Uterus (tissue), 4 donors: ENCODE measurements at places on chromosomes 4 and X. TPM values are rescaled to one million over a fixed set of nuclear protein-coding genes. Genes with fewer than 3 reads are reported as not detected.

DNA sequence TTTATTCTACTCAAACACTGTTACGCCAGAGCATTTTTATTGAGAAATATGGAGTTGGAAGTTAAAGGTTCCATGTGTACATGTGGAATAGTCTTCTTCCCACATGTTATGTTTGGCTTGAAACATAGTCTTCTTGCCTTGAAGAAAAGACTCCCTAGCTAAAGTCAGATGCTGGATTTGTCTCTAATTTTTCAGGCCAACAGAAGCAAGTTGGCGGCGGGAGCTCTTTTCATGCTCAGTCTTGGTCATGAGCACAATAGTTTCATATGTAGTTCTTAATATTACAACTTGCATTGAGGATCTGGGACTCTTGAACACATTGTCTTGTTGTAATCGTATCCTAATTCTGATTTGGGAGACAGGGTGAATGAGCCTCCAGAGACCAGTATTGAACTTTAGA lies 19.4 kb downstream of the SEPTIN11 start:
- no peaks in the 10 kb centered on the region for H3K4me1 ChIP-seq
- H3K4me3 ChIP-seq: no peak overlapping the region

DNA sequence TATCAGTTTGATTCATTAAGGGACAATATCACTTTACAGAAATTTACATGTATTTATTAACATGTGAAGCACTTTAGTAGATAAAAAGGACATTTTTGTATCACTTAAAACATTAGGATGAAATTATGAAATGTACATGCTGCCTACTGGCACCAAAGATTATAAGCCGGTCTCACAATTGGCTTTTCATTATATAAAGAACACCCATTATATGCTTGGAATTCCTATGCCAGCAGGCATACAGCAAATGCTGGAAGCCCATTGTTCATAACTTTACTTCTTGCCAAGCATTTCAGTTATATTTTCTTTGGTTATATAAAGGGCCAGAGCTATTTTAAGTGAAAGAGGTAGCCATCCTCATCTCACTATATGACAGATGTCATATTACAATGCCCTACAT lies 145.9 kb downstream of the DMD start:
- H3K36me3 ChIP-seq: no peaks in the 10 kb centered on the region
- no peaks in the 10 kb centered on the region for H3K4me1 ChIP-seq
- H3K27me3 ChIP-seq: no peaks in the 10 kb centered on the region
- H3K4me3 ChIP-seq: no peak overlapping the region
- H3K27ac ChIP-seq: no peak overlapping the region

GRCh38 chr4:176084769-176085168 lies 19.1 kb downstream of the WDR17 start:
- no peak overlapping the region for H3K27ac ChIP-seq
- no peaks in the 10 kb centered on the region for H3K4me1 ChIP-seq
- DNase-seq: no peak
- H3K36me3 ChIP-seq: no peaks in the 10 kb centered on the region

GRCh38 chrX:114999906-115000305 lies 17.5 kb downstream of the IL13RA2 start:
- no peaks in the 10 kb centered on the region for H3K27me3 ChIP-seq
- no peaks in the 10 kb centered on the region for H3K4me1 ChIP-seq
- no peak overlapping the region for H3K27ac ChIP-seq
- H3K36me3 ChIP-seq: no peaks in the 10 kb centered on the region

- H3K4me1 ChIP-seq: no peaks in the 10 kb centered on the region
- H3K36me3 ChIP-seq: no peaks in the 10 kb centered on the region
- H3K4me3 ChIP-seq: no peak overlapping the region
Measured at GRCh38 chrX:47596256-47596655, 14.0 kb downstream of the TIMP1 start.

DNA sequence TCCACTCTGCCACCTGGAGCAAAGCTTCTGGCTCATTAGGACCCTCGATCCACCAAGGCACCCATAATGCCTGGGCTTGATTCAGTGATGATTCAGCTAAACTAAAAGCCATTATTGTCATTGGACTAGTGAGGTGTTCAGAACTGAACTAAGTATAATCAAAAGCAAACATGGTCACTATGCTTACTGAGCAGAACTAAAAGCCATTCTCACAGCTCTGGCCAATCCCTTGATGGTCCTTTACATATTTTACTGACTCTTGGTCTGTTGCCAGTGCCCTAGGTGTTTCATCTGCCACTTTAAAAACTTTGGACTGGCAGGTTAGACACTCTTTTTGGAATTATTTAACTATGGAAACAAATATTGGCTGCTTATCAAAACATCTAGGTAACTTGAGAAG lies 703.5 kb downstream of the FAT4 start:
- DNase-seq: no peak
- no peak overlapping the region for H3K27ac ChIP-seq
- H3K36me3 ChIP-seq: no peaks in the 10 kb centered on the region
- H3K4me3 ChIP-seq: no peak overlapping the region
- H3K27me3 ChIP-seq: no peaks in the 10 kb centered on the region

DNA sequence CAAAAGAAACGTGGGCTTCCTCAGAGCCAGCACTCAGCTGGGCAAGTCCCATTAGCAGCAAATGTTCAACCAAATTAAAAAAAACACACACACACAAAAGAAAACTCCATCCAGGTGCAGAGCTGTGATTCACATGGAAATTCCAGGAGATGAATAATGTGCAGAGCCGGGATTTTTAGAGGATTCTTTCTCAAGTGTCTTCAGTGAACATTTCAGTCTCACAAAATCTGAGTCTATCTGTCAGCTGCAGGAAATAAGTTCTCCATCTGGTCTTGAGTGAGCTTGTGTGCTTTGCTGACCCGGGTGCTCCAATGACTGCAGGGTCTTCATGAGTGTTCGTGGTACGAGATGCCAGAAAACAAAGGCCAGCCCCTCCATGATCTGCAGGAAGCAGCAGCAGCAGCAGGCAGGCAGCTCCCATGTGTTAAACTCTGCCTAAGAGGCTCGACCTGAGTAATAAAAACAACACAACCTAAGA lies 44.3 kb downstream of the RASGEF1B start:
- H3K27ac ChIP-seq: no peak overlapping the region
- no peak overlapping the region for H3K4me3 ChIP-seq
- no peaks in the 10 kb centered on the region for H3K27me3 ChIP-seq
- DNase-seq: no peak
- no peaks in the 10 kb centered on the region for H3K4me1 ChIP-seq

DNA sequence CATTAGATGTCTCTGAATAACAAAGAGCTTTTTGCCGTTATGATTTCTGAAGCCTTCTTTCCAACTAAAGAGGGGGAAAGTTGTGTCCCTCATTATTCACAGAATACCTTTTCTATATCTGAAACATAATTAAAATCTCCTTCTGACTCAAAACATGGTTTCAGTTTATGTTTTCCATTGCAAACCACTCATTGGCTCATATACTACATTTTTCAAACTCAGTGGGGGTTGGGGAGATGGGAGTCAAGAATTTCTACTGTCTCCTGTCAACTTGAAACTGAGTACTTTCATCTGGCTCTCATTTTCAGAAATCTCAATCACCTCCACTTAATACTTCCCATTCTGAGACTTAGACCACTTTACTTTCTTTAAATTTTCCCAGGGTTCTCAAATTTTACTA lies 1839.5 kb upstream of the PCDH10 start:
- no peaks in the 10 kb centered on the region for H3K27me3 ChIP-seq
- H3K4me3 ChIP-seq: no peak overlapping the region
- no peak for DNase-seq

DNA sequence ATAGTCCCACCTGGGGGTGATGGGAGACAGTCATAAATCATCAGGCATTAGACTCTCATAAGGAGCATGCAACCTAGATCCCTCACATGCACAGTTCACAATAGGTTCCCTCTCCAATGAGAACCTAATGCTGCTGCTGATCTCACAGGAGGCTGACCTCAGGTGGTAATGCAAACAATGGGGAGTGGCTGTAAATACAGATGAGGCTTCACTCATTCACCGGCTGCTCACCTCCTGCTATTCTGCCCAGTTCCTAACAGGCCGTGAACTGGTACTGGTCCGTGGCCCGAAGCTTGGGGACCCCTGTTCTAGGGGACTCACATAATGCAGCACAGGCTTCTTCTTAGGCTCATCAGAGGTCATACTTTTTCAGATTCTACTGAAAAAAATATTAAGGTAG lies 625.9 kb upstream of the AGA start:
- no peaks in the 10 kb centered on the region for H3K27me3 ChIP-seq
- H3K4me3 ChIP-seq: no peak overlapping the region
- no peaks in the 10 kb centered on the region for H3K36me3 ChIP-seq
- H3K27ac ChIP-seq: no peak overlapping the region
- no peak for DNase-seq

DNA sequence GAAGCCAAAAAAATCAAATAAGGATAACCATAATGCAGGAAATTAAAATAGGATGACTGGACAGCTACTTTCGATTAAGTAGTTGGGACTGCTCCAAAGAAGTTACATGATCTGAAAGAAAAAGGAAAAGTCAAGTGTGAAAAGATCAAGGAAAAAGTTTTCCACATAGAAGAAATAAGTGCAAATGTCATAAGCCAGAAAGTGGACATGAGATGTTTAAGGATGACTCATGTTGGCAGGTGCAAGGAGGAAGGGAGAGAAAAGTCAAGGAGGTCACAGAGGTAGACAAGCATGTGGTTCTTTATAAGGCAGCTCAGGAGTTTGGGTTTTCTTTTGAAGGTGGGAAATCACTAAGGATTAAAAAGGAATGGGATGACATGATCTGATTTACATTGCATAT lies 89.8 kb upstream of the GPRIN3 start:
- no peaks in the 10 kb centered on the region for H3K27me3 ChIP-seq
- no peak overlapping the region for H3K27ac ChIP-seq
- no peaks in the 10 kb centered on the region for H3K36me3 ChIP-seq
- DNase-seq: no peak
- H3K4me3 ChIP-seq: no peak overlapping the region

DNA sequence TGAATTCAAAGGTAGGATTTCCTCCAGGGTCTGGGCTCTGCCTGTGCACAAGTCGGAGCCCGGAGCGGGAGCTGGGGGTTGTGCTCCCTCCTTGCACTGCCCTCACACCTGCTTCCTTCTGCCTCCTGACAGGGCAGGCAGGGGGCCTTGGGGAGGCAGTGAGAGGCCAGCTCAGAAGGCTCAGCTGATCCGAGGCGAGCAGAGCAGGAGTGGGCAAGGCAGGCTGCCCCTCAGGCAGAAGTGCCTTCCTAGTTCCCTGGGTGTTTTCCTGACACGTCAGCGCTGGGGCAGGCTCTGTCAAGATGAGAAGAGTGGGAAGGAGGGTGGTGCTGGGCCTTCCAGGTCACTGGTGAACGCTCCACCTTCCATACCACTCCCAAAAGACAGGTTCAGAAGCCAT lies 5.5 kb upstream of the IRAK1 start:
- H3K4me3 ChIP-seq: no peak overlapping the region
- H3K4me1 ChIP-seq: no peaks in the 10 kb centered on the region
- DNase-seq: no peak

DNA sequence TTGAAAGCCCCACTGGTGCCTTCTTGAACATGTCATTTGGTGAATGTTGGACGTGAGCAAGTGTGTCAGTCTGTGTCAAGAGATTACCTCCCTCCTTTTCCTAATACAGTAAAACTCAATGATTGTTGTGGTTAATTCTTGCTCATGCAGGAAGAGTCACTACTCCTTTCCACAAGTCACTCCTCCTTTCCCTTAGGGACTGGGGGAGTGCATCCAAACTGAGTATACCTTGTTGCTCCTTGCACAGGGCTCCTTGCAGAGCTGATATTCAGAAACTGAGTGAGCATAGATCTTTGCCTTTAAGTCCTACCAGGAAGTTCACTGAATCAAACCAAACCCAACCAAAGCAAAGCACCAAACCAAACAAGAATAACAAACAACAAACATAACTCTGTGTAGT lies 63.9 kb downstream of the GPR50 start:
- no peak for DNase-seq
- no peak overlapping the region for H3K4me3 ChIP-seq
- no peaks in the 10 kb centered on the region for H3K36me3 ChIP-seq
- H3K27ac ChIP-seq: no peak overlapping the region
- H3K27me3 ChIP-seq: no peaks in the 10 kb centered on the region

DNA sequence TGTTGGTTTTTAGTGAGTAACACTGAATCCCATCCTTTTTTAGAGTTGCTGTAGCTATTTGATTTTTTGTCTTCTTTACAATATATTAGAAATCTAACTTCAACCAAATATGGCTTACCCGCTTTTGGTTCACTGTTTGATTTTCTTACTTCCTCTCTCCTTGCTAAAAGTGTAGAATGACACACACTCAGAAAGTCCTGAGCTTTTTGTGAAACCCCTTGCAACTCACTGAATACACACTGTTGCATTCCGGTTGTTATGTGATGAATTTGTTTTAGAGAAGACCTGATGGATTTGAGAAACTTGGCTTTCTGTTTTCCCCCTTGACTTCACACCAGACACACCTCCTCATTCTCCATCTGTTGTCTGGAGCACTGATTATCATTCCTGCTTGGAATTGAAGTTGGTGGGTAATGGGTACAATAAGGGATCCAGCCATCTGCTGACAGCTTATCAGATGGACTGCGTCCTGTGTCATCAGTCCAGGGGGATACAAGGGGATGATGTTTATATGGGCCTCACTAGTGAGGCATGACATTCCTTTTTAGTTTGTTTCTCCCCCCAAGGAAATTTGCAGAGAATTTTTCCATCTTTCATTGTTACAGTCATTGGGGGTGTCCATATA lies 5.2 kb downstream of the TMEM164 start:
- no peak overlapping the region for H3K4me3 ChIP-seq
- peaks cover 13% of the 10 kb centered on the region for H3K4me1 ChIP-seq
- H3K27ac ChIP-seq: no peak overlapping the region
- DNase-seq: no peak
- no peaks in the 10 kb centered on the region for H3K36me3 ChIP-seq
- H3K27me3 ChIP-seq: no peaks in the 10 kb centered on the region

- no peak overlapping the region for H3K4me3 ChIP-seq
- no peaks in the 10 kb centered on the region for H3K36me3 ChIP-seq
- H3K27me3 ChIP-seq: no peaks in the 10 kb centered on the region
- DNase-seq: no peak
- H3K27ac ChIP-seq: no peak overlapping the region
Measured at GRCh38 chr4:96262057-96262456, 422.2 kb downstream of the PDHA2 start.

GRCh38 chr4:37008199-37008598 lies 236.3 kb upstream of the NWD2 start:
- no peak for DNase-seq
- no peak overlapping the region for H3K27ac ChIP-seq
- H3K4me1 ChIP-seq: no peaks in the 10 kb centered on the region
- no peak overlapping the region for H3K4me3 ChIP-seq
- H3K36me3 ChIP-seq: no peaks in the 10 kb centered on the region
- H3K27me3 ChIP-seq: no peaks in the 10 kb centered on the region

- H3K4me3 ChIP-seq: no peak overlapping the region
- H3K27me3 ChIP-seq: no peaks in the 10 kb centered on the region
- H3K4me1 ChIP-seq: no peaks in the 10 kb centered on the region
- no peak overlapping the region for H3K27ac ChIP-seq
- no peaks in the 10 kb centered on the region for H3K36me3 ChIP-seq
Measured at GRCh38 chr4:139833151-139833910, 167.7 kb downstream of the MGST2 start.

Gene STATH
- total RNA-seq: not detected

Gene GLRA2
- not detected for total RNA-seq

Gene EMCN
- total RNA-seq: 33.3 TPM

Gene CXorf66
- total RNA-seq: not detected

Gene PDLIM3
- total RNA-seq: 771 TPM

Gene ETDC
- total RNA-seq: not detected

Gene NPY2R
- total RNA-seq: 0.62 TPM

Gene VCX2
- not detected for total RNA-seq

Gene PPP2R2C
- total RNA-seq: 2.9 TPM

Gene CORIN
- 6.2 TPM for total RNA-seq

Gene HPGDS
- not detected for total RNA-seq

Gene RPL9
- 3,607 TPM for total RNA-seq

Gene LAS1L
- total RNA-seq: 23.0 TPM

Gene USP9X
- 102 TPM for total RNA-seq

Gene REPS2
- total RNA-seq: 18.2 TPM

Gene GSX2
- not detected for total RNA-seq

Gene PPAT
- total RNA-seq: 29.0 TPM

Gene GNPDA2
- total RNA-seq: 20.5 TPM
